ENCODE measurements at places on chromosomes 2 and 18.

GRCh38 chr2:29718076-29718686 lies 203.2 kb downstream of the ALK start:
- no peak for DNase-seq

DNA sequence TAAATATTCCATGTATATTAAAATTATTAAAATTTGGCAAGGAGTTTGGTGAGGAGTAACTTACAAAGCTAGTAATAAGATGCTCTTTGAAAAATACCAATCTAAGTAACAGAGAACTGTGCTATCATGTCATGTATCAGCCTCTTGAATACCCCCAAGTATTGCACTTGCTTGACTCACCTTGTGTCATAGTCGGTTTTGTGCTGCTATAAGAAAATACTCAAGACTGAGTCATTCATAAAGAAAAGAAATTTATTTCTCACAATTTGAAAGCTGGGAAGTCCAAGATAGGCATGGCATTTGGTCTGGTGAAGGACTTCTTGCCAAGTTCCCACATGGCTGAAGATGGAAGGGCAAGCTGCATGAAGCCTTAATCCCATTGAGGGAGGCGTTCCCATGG lies 179.2 kb downstream of the MEMO1 start:
- DNase-seq = no peak

DNA sequence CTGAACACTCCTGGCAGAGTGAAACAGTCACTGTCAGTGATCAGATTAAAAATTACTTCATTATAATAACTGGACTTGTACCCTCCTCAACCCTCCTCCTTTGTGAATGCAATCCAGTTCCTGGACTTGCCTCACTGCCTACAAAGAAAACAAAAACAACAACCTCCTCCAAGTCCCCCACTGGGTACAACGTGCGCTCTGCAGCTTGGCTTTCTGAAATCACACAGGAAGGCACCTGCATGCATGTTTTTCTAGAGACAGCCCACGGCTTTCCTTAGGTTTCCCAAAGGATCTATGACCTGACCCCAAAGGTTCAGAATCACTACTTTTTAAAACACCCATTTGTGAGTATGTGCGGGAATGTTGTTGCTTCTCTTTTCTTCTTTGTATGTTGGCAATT lies 61.4 kb upstream of the TUBA3E start:
- DNase-seq = no peak

DNA sequence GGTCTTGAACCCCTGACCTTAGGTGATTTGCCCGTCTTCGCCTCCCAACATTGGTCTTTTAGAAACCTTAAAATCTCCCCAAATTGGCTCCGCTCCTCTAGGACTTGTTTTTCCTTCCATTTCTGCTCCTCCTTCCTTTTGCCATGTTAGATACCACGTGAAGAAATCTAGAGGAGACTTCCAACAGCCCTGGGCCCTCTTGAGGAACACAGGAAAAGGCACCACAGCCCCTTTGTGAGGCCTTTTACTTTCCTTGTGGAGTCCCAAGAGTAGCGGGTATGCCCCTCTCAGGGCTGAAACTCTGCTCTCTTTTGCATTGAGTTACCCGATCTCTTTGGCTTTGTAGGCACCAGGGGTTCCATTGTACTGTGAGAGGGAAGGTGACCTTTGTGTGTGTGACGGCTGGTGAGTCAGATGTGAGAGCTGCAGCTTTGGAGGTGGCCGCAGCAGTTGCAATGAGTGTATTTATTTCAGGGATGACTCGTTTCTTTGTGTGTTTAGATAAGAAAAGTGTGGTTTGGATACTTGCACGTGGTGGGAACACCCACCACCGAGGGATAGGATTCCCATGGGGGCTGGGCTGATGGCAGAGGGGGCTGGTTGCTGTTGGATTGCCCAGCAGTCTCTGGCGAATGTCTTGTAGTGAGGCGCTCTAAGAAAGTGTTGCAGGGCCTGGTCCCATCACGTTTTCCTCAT lies 218.4 kb upstream of the HS6ST1 start:
- DNase-seq = no peak

- no peak for DNase-seq
Measured at GRCh38 chr2:14524803-14525080, 107.8 kb upstream of the LRATD1 start.

DNA sequence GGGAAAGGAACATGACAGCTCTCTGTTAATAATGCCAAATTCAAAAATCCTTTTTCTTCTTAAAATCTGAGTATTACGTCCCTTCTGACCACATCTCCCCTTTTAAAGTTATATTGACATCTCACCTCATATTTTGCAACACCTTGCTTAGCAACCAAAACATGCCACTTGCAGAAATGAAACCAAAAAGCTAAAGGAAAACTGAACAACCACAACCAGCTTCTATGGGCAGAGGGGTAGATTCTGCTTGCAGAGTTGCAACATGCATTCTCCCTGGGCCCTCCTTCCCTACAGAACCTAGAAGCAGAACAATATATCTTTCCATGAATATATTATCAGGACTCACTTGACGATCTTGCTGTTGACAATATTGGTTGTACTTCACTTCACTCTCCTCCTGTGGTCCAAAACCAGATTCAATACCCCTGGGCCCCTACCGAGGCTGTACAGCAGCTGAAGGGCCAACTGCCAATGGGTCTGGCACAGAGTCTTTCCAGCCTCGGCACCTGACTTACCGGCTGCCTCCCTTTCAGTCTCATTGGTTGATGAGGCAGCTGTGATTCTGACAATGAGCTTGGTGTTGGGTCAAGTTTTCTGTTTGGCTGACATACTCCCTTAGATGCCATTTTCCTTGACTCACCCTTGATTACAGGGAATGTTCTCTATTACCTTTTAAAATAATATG lies 616.6 kb downstream of the ZEB2 start:
- DNase-seq = peak; percentile 29

DNA sequence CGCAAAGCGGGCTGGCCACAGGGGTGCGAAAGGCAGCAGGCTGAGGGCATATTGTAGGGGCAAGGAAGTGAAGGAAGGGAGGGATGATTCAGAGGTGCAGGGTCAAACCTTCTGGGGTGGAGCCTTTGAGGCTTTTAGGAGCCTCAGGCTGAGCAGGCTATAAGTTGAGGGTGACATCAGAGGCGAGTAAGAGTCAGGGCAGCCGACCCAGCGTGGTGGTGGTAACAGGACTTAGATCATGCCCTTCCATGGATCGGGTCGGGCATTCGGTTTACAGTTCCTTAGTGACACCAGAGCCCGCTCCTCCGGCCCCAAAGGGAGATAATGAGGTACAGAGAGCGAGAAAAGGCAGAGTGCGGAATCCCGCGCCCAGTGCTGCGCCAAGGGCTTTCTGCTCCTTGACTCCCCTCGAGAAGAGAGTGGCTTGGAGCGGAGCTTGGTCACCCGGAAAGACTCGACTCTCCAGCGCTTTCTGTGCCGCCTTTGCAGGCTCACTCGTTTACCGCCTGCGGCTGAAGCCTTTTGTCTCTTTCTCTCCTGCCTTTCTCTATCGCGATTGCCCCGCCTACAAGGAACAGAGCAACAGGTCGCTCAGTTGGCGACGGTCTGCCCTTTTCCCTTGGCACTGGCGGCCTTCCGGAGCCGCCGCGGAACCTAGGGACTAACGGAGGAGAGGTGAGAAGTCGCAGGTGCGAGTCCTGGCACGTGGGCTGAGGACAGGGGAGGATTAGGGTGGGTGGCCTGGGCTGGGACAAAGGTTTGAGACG lies 720 bp downstream of the LBX2 start:
- no peak for DNase-seq

- DNase-seq = no peak
Measured at GRCh38 chr2:128358941-128359731, 40.5 kb upstream of the HS6ST1 start.

All from posterior cingulate gyrus (tissue), 11 donors.